Activated naive CD8-positive, alpha-beta T cell treated with anti-CD3 and anti-CD28 coated beads, Interleukin-2, amount 10 ng/mL, durations not matched to agents 7 days and 5 days (primary cell): ENCODE measurements at places on chromosomes 6 and 20.

- H3K27ac ChIP-seq: no peak overlapping the region
- DNase-seq: peak; percentile 50
- no peaks in the 10 kb centered on the region for H3K4me1 ChIP-seq
- H3K4me3 ChIP-seq: no peak overlapping the region
- H3K27me3 ChIP-seq: no peaks in the 10 kb centered on the region
These were observed 38.5 kb downstream of the DLGAP4 start for GRCh38 chr20:36344517-36345132.

DNA sequence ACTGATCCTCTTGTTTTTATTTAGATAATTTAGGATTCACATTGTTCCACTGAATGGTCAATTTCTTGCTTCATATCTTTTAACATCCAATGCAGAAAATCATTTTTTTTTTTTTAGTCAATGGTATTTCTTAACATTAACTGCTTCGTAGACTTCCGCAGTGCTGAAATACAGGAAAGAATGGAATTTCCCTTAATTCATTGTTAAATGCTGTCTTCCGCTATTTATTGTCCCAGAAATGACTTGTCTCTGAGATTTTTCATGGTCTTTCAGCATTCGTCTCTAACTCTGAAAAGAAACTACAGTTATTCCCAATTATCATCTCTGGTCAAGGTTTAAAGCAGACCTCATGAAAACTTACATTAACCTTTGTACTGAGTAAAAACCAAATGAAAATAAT lies 1029.1 kb upstream of the MANEA start:
- H3K4me1 ChIP-seq: no peaks in the 10 kb centered on the region
- no peaks in the 10 kb centered on the region for H3K36me3 ChIP-seq
- H3K4me3 ChIP-seq: no peak overlapping the region

GRCh38 chr6:48036316-48036715 lies 74.7 kb downstream of the PTCHD4 start:
- H3K4me3 ChIP-seq: no peak overlapping the region
- H3K36me3 ChIP-seq: no peaks in the 10 kb centered on the region
- H3K4me1 ChIP-seq: no peaks in the 10 kb centered on the region
- no peak overlapping the region for H3K27ac ChIP-seq
- no peak for DNase-seq

DNA sequence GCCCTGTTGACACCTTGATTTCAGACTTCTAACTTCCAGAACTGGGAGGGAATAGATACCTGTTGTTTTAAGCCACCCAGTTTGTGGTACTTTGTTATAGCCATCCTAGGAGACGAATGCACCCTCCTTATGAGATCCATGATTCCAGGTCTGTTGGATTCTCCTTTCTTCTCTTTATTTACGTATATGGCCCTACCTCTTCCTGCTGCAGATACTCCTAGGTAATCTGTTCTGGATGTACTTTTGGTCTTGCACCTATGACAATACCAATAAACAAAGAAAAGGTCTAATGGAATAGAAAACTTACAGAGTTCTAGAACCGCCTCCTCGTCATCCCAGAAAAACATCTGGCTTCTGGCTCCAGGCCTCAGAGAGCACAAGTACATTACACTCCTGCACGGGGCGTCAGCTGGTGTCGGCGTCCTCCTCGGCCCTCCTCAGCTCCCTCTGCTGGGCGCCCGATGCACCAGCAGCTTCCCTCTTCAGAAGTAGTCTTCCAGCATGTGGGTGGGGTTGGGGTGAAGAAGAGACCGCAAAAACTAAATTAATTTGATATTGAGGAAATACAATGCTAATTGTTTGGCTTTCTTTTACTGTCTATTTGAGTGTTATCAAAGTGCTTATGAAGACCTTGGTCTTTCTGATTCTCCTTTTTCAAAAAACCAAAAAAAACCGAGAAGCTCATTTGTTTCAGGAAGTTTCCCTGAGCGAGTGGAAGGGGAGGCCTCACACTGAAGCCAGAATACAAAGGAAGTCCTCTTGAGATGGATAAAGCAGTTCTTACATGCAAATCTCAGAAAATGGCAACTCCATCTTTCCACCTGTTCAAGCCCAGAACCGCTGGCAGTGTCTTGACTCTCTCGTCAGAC lies 9.7 kb upstream of the ATXN1 start:
- no peaks in the 10 kb centered on the region for H3K27me3 ChIP-seq
- H3K27ac ChIP-seq: peak overlapping the region; percentile 1
- peak; percentile 82 for DNase-seq
- H3K4me1 ChIP-seq: peaks cover 46% of the 10 kb centered on the region
- H3K36me3 ChIP-seq: no peaks in the 10 kb centered on the region

GRCh38 chr20:15613530-15613929 lies 959.7 kb downstream of the KIF16B start:
- H3K27me3 ChIP-seq: no peaks in the 10 kb centered on the region
- no peak for DNase-seq
- no peaks in the 10 kb centered on the region for H3K36me3 ChIP-seq
